Stimulated activated CD4-positive, alpha-beta T cell treated with anti-CD3 and anti-CD28 coated beads, Interleukin-1b, Interleukin-23, amount 100 ng/mL, for 48 hours (primary cell): ENCODE measurements at places on chromosomes 1 and 21.

GRCh38 chr1:58968360-58968952 lies 184.6 kb upstream of the JUN start:
- no peak for DNase-seq

DNA sequence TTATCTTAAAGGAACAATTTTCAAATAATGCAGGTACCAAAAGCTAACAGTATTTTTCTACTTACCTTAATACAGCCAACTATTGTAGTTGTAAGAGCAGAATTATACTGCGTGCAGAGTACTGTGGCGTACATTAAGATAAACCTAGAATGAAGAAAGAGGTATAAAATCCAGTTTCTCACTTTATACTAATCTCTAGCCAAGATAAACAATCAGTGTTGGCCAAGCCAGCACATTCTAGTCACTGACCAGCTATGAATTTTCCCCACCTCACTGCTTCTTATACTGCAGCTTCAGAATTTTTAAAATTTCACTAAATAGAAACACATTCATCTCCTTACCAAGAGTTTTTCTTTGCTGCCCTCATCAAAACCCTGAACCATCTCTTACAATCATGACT lies 33.6 kb downstream of the SLC35D1 start:
- DNase-seq: no peak

GRCh38 chr1:227937838-227938145 lies 9.9 kb downstream of the WNT9A start:
- no peak for DNase-seq

GRCh38 chr1:201371792-201372191 lies 5.7 kb downstream of the TNNT2 start:
- no peak for DNase-seq

- no peak for DNase-seq
These were observed 890.6 kb downstream of the KCNT2 start for GRCh38 chr1:195717651-195718050.

DNA sequence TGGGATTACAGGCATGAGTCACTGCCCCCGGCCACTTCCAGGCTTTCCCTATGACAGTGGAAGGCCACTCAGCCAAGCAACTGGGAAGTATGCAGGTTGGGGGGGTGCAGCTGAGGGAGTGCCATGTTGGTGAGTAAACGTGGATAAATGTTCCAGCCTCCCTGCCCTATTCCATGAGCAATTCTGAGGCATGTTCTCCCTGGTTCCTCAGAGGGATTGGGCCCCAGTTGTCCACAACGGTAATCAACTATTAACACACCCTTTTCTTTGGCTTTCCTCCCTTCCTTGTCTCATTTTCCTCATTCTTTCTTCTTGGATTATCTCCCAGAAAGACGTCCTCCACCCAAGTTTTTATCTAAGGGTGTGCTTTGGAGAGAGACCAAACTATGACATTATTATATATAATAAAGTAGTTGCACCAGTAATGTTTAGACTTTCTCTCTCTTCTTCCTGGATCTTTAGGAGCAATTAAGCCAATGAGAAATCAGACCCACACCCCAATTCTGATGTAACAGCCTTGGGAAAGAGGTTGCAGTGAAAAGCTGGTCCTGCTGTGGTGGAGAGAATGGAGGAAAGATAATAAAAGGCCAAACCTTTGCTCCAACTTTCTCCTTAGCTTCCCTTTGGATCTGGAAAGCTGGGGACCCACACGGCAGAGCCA lies 6.8 kb upstream of the SLAMF9 start:
- DNase-seq: no peak

DNA sequence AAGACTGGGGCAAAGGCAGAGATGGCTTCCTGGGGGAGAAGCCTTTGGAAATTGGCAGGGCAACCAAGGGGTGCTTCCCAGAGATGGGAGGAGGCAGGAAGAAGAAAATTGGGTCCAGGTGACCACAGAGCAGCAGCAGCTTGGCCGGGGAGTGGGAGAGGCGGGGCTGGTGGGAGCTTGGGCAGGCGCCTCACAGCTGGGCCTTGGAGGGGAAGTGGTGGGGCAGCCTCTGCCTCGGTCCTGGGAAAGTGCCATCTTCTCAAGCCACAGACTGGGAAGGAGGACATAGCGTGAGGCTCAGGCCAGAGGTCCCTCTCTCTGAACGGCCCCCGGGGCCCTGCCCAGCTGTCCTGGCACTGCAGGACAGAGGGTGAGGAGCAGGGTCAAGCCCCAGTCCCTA lies 24.0 kb upstream of the WASF2 start:
- DNase-seq: no peak

GRCh38 chr1:64505944-64506655 lies 36.2 kb downstream of the CACHD1 start:
- DNase-seq: peak; percentile 5

GRCh38 chr21:25934771-25935224 lies 200.0 kb downstream of the GABPA start:
- peak; percentile 33 for DNase-seq

- DNase-seq: no peak
These were observed 19.5 kb downstream of the MCM3AP start for GRCh38 chr21:46265736-46266525.

DNA sequence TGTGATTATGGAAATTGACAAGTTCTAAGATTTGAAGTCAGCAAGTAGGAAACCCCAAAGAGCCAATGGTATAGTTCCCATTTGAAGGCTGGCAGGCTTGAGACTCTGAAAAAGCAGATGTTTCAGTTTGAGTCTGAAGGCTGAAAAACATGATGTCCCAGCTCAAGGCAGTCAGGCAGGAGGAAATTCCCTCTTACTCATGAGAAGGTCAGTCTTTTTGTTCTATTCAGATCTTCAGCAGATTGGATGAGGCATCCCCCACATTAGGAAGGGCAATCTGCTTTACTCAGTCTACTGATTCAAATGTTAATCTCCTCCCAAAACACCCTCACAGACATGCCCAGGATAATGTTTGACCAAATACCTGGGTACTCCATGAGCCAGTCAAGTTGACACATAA lies 372.5 kb upstream of the ST6GALNAC5 start:
- DNase-seq: peak; percentile 14

DNA sequence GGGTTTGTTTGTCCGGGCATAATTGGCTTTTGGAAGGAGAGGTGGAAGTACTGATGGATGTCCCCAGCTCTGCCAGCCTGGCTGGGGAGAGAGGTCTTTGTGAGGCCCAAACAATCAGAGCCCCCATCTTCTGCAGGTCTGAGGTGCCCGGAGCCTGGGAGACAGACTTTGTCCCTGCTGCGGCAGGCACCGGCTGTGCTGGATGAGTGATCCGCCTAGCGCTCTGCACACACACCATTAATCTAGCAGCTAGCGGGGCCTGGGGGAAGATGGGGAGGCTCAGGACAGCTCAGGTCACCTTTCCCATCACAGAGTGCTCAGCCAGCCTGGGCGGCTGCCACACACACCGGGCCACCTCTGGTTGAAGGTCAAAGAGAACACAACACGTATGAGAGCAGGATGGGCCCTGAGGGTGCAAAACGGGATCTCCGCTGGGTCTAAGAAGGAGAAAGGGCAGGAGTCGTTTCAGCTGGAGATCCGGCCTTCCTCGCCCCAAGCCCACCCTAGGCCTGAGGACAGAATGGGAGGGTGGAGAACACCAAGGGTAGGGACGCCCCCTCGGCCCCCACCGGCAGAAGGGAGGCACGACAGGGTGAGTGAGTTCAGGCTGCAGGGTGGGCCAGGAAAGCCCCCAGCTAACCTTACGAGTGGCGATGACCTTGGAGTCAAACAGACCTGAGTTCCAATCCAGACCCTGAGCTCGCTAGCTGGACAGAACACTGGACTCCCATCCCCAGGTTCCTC lies 341.8 kb downstream of the NPHP4 start:
- DNase-seq: no peak

GRCh38 chr1:68321084-68321685 lies 88.9 kb upstream of the WLS start:
- DNase-seq: no peak

DNA sequence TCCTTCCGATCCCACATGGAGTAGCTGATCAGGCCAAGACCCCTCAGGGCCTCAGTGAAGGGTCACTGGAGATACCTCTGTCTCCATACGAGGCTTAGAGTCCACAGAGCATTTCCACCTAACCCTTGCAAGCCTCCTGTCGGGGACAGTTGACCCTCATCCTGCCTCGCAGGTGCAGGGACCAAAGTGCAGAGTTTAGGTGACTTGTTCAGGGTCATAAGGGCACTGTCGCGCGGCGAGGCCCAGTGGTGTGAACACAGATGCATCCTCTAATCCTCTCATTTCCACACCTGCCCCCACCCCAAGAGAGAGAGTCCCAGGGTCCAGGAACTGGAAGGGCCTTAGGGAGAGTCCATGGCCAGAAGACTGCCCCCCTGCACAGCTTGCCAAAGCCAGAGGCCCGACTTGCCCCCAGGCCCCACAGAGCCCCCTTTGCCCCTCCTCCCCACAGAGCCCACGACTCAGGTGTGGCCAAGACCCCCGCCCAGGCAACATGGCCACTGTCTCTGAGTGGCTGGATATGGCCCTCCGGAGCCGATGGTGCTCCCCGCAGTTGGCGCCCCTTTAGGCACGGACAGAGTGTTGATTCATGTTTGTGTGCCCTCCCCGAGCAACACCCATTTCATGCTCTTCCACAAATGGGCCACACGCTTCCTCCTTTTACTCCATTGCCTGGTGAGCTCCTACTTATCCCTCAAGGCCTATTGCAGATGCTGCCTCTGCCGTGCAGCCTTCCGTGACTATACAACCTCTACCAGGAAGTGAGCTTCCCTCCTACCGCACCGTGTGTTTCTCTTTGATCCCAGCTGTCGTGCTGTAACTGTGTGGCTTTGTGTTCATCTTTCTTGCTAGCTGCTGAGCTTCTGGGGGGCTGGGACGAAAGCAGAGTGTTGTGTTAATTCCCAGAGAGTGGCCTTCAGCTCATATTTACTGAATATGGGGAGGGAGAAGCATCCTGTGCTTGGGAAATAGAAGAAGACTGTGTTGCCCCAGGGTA lies 1.7 kb downstream of the TRPM2 start:
- DNase-seq: no peak

- no peak for DNase-seq
These were observed 408.1 kb upstream of the VAMP3 start for GRCh38 chr1:7362947-7363346.

- peak; percentile 64 for DNase-seq
These were observed 28.5 kb upstream of the PKP1 start for GRCh38 chr1:201254625-201255478.

- DNase-seq: no peak
These were observed 98.7 kb upstream of the USP24 start for GRCh38 chr1:55313903-55314302.

DNA sequence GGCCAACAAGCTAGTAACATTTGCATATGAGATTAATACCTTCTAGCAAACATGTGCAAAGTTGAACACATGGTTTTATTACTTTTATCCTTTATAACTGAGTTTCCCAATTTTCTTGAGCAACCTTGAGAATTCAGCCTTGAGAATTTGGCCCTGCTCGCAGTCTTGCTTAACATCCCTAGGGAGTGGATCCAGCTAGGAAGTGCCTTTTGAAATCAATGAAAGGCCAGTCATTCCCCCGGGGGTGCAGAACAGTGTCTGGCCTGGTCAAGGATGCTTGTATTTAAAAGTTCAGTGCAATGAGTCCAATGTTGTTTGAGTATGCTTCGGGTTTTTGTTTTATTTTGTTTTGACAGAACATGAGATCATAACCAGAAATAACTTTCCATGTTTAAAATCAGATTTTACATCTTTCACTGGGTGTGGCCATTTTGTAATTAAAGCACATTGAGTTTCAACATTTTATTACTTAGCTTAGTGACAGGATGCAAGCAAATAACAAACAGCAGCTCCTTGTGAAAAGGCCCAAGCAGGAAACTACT lies 16.7 kb downstream of the PALMD start:
- DNase-seq: no peak

GRCh38 chr1:152516082-152516481 lies 1.8 kb downstream of the CRCT1 start:
- DNase-seq: no peak

GRCh38 chr1:152029929-152030211 lies 6.9 kb downstream of the S100A11 start:
- no peak for DNase-seq

GRCh38 chr21:38821248-38821647 lies 15.5 kb downstream of the ETS2 start:
- DNase-seq: no peak

- DNase-seq: no peak
These were observed 27.9 kb downstream of the TNFRSF1B start for GRCh38 chr1:12194666-12195216.

- peak; percentile 30 for DNase-seq
These were observed 673 bp downstream of the CD46 start for GRCh38 chr1:207752456-207752998.

- no peak for DNase-seq
These were observed 128.4 kb downstream of the CNIH3 start for GRCh38 chr1:224744521-224744920.

GRCh38 chr21:45347712-45348499 lies 57.1 kb upstream of the COL18A1 start:
- no peak for DNase-seq

GRCh38 chr1:160975026-160975425 lies 20.4 kb upstream of the ITLN2 start:
- no peak for DNase-seq
